Activated naive CD4-positive, alpha-beta T cell treated with anti-CD3 and anti-CD28 coated beads for 36 hours (primary cell): ENCODE measurements at places on chromosomes 11 and 22.

GRCh38 chr11:130431331-130431773 is 2.9 kb upstream of the ADAMTS8 start:
- peak; percentile 89 for DNase-seq

- DNase-seq: no peak
Observed at GRCh38 chr11:71298761-71299181, 46.4 kb upstream of the SHANK2 start.

DNA sequence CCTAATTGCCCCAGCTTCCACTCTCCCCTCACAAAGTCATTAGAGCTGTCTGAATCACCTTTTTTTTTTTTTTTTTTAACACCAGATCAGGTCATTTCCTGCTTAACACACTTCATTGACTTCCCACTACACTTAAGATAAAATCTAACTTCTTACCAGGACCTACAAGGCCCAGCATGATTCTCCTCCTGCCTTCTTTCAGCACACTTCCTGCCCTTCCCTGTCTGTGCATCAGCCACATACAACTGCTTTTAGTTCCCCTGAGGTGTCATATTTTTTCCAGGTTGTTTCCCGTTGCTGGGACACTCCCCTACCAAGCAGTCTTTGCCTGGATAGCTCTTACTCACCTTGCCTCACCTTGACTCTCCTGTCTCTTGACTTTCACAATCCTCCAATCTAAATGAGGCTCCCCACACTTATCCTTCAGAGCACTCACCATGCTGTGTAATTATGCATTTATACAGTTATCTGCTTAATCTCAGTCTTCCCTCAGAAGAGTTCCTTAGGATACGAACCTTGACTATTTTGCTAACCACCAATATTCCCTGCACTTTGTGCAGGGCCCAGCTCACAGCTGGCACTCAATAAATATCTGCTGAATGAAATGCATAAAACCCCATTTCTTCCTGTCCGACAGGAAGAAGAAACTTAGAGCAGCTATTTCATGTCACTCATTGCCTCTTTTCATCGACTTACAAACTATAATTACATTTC is 96.6 kb upstream of the AKIP1 start:
- DNase-seq: no peak

GRCh38 chr11:77170107-77170506 is 42.1 kb downstream of the MYO7A start:
- DNase-seq: no peak

- peak; percentile 52 for DNase-seq
Observed at GRCh38 chr11:6646918-6647679, 8.5 kb downstream of the DCHS1 start.

DNA sequence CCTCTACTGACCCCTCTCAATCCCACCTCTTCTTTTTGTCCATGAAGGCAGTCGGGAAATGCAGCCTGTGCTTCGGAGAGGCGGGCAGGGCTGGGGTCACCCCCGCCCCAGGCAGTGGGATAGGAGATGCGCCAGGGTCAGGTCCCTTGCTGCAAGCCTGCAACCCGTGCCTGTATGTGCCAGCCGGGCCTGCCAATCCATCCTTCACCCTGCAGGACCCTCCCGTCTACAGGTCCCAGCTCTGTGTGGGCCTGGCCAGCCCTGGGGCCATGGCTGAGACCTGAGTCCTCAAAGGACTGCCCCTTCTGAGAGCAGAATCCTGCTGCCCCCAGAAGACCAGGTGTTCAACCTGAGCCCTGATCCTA is 10.9 kb downstream of the ASCL2 start:
- DNase-seq: no peak

- no peak for DNase-seq
Observed at GRCh38 chr11:12016246-12016645, 7.8 kb upstream of the DKK3 start.

DNA sequence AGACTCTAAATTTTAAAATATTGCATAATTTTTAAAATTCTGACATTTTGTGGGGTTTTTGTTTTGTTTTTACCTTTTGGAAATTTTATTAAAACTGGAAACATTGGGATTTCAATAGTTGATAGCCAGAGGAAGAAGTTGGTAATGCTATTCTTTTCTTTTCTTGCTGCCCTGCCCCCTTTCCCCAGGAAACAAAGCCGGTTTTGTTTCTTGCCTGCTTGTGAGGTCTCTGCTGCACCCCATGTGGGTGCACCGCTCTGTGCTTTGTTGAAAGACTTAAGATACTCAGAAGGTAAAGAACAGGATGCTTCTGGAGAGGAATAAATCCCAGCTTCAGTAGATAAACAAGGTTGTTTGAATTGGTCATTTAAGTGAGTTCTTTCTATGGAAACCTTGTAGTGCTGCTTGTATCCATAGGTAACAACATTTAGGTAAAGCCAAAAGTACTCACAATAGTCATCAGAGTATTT is 87.5 kb downstream of the YAP1 start:
- DNase-seq: no peak

DNA sequence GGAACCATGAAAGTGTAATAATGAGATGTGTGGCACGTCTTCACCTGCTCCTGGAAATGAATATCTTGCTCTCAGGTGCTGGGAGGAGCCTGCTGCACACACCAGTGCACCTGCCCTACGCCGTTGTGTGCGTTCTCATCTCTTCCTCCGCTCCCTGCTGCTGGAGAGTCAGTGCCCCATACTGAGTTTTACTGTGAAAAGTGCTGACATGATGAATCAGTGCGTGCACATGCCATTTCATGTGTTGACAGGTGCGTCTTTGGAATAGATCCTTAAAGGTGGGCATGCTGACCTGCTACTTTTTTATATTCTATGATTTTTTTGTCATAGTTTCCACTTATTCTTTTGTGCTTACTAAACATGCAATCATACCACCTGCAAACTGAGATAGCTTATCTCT is 1015.8 kb downstream of the BRD1 start:
- DNase-seq: no peak

- no peak for DNase-seq
Observed at GRCh38 chr11:23099256-23099655, 239.0 kb upstream of the CCDC179 start.
